Stimulated activated effector memory CD8-positive, alpha-beta T cell treated with anti-CD3 and anti-CD28 coated beads, Interleukin-12 subunit alpha, Interleukin-12 subunit beta, amount 100 ng/mL, for 72 hours (primary cell): ENCODE measurements at places on chromosomes 5 and 9.

GRCh38 chr5:53601570-53601969 is 41.1 kb downstream of the NDUFS4 start:
- DNase-seq, result no peak

GRCh38 chr9:89278997-89279739 is 31.8 kb upstream of the CKS2 start:
- DNase-seq, result no peak

DNA sequence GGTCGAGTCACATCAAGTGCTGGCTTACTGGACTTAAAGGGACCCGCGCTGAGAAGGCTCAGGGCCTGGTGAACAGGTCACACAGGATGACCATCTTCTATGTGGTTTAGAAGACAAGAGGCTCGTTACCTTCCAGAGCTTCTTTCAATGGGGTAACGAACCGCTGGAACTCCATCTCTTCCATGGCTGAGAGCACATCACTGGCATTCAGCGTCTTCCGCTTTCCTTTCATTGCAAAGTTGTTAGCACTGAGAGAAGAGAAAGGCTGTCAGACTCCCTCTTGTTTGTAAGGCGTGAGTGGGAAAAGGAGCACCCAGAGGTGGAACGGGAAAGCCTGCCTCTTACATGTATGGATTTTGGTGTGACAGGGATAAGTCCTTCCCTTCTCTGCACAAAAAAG is 994 bp downstream of the POLE3 start:
- no peak for DNase-seq

- no peak for DNase-seq
Observed at GRCh38 chr5:151251001-151251551, 1.9 kb upstream of the GM2A start.

DNA sequence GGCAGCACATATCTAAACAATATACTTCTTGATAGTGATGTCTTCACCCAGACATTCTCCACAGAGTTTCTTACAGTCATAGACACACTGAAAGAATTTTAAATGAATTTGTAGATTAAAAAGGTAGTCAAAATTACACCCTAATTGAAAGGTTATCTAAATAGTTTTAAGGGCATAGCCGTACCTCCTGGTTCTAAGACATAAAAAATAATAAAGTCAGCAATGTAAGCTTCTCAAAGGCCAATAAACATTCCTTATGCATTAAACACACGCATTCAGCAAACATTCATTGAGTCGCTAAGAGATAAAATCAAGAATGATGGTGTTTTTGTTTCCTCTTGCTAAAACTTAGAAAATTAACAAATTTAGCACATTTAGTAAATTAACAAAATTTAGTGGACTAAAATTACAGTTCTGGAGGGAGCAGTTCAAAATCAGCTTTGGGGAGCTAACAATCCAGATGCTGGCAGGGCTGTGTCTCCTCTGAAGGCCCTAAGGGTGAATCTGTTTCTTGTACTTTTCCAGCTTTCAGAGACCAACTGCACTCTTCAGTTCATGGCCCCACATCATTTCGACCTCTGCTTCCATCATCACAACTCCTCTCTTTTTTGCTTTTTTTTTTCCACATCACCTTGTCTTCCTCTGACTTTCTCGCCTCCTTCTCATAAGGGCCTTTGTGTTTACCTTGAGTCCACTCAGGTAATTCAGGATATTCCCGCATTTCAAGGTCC is 516.5 kb downstream of the DNAH5 start:
- DNase-seq, result no peak

DNA sequence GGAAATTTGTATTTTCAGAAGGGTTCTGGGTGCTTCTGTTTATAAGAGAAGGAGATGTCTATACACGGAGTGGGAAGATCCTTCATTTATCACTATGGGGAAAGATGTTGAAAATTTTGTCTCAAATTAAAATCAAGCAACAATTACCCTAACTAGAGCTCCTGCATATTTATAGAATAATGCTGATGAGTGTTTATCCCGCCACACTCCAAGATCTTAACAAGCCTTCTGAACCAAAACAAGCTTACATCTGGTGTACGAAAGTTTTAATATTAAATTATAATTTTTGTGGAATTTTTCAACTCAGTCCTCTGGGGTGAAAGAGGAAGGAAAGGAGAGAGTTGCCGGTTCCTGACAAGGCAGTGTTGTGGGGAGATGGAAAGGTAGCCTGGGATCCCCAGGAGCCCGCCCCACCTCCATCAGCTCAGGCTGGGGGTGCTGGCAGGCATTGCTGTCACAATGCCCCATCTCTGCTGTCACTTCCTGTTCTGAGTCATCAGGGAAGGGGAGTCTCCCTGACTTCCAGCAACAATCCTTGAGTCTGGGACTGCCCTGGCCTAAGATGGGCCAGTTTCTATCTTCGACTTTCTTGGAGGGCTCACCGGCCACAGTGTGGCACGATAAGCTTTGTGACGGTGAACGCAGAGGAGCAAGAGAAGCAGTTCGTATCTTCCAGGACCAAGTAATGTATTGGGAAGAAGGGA is 64.5 kb downstream of the ERAP1 start:
- no peak for DNase-seq

- DNase-seq, result no peak
Observed at GRCh38 chr5:146338774-146339714, at the start of gene POU4F3. POU4F3 (plus strand) TSS chr5:146338839; CDS start chr5:146339113, 274 bp downstream.

GRCh38 chr9:89710697-89711096 is 105.9 kb downstream of the GADD45G start:
- no peak for DNase-seq

DNA sequence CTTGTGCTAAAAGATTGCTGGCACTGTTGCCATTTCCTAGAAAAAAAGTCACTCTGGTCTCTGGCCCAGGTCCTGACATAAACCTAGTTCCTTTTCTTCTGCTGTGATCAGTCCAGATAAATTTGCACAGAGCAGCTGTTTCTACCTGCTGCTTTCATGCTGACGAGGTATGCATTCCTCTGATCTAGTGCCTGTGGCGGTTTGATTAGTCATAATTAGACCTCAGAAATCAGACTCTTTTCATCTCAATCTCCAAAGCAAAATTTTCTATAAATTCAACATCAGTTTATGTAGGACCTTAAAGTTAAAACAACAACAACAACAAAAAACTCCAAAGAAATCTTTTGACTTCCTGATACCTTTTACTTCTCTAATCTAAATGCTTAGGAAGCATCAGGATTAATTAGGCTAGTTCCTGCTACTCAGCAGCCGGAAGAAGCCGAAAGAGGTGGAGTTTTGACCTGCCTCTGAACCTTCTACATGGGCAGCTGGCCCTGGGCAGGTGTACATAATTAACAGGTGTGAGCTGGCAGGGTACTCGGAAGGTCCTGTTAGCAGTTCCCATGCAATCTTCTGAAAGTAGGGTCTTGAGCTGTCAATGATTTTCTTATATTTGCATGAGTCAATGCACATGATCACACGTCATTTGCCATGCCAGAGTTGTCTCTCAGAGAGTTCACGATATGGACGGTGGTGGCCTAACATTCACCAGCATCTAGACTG is 83.3 kb upstream of the CCDC112 start:
- DNase-seq, result no peak

DNA sequence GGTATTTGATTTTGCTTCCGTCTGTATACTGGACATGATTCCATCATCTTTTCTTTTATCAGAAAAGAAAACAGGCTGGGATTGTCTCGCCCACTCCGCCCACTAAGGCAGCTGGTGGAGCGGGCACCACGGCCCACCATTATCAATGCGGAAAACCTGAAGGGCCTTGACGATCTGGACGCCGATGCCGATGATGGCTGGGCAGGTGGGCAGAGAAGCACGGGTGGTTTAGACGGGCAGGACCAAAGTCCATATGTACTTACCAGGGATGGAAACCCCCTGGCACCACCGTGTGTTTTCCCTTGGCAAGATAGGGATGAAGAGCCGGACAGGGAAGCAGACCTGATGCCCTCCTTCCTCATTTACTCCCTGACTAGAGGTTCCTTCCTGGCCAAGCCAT is 53.7 kb downstream of the PRRC2B start:
- DNase-seq, result no peak

DNA sequence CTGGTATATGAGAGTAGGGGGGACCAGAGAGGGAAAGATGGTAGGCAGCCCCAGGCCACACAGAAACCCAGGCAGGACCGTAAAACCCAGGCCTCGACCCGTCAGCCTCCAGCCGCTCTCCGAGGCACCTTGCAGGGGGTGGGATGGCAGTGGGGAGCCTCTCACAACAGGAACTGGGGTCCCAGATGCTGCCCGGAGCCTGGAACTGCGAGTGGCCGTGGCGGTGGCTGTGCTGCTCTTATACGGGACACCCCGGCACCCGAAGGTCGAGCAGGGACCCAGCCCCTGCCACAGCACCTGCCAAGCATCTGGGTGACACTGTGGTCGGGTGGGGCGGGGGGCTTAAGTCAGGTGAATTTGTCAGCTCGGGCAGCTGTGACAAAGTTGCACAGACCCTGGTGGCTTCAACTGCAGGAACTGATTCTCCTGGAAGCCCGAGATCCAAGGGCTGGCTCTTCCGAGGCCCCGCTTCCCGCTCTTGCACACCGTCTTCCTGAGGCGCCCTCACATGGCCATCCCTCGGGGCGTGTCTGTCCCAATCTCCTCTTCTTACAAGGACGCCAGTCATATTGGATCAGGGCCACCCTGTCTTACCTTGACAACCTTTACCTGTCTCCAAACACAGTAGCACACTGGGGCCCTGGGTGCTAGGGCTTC is 47.6 kb upstream of the EGFL7 start:
- no peak for DNase-seq

DNA sequence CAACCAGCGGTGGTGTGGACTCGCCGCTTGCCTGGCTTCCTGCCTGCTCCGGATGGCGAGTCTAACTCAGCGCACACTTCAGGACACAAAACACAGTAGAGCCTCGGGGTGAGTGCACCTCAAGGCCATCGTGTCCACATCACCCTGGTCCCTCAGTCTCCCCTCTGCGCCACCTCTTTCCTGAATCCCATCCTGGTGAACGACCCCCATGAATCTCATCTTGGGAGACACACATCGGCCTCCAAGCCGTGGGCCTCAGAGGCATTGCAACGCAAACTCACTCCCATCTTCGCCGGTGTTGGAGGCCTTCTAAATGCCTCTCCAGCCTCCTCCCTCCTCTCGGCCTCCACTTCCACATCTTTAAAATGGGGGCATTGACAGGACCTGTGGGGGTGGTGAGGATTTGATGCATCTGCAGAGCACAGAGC is 124.3 kb downstream of the COL23A1 start:
- no peak for DNase-seq

GRCh38 chr5:39455645-39456044 is 30.9 kb upstream of the DAB2 start:
- DNase-seq, result no peak

DNA sequence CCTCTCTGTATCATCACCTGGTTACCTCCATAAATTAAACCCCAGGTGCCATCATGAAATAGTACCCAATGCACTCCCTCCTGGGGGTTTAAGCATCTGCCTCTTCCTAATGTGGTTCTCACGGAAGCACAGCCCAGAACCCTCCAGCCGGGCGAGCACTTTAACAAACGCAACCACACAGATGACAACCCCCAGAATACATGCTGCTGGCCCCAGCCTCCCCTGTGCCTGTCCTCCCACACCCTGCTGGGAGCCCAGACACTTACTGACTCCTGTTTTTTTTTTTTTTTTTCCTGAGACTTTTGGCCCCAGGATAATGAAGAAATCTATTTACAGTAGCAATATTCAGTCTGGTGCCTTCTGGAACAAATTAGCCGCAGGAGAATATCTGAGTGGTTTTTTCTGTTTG is 50.0 kb upstream of the COL5A1 start:
- no peak for DNase-seq

DNA sequence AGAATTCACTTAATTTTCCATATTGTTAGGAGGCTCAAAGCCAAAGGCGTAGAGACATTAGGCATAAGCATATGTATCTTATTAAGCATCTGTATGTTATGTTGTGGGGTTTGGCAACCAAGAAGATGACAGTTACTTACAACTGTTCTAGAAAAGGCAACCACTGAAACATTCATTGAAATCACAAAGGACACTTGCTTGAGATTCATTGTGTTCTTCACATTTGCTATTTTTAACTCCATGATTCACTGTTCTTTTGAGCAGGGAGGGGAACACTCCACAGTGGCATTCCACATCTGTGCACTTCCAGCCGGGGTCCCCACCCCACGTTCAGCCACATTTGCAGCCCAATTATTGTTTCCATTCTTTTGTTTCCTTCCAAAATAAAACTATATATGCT is 107.1 kb downstream of the PALM2AKAP2 start:
- DNase-seq, result no peak

- DNase-seq, result no peak
Observed at GRCh38 chr5:133751846-133752245, 139.5 kb upstream of the FSTL4 start.

DNA sequence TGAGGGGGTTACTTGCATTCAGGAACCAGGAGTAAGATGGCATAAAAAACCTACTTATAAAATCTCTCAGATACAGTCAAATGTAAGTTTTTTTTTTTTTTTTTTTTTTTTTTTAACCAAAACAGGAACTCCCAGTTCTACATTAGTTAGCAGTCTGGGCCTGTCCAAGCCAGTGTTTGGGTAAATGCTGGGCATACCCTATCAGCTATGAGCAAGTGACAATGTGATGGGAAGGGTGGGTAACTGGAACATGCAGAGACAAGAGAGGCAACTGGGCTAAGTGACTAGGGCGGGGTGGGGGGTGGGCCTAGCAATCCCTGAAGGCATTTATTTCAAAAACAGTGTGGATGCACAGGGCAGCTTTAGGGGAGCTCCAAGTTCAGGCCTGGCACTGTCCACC is 2.3 kb downstream of the NMRK1 start:
- no peak for DNase-seq

DNA sequence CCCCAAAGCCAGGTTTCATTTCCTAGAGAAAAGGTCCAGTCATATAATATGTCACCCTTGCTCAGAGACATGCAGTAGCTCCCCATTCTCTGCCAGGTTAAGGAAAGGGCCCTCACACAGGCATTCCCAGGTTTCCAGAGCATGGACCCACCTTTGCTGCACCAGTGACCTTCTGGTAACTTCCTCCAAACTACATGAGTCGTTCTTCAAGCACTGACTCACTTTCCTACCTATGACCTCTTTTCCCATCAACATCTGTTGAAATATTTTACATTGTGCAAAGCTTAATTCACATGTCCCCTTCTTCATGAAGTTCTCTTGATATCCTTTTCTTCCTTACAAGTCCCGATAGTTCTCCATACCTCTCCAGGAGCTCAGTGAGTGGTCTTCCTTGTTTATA is 25.9 kb downstream of the SH3TC2 start:
- DNase-seq, result no peak

- DNase-seq, result no peak
Observed at GRCh38 chr9:114655689-114656088, 1.9 kb downstream of the TEX53 start.

DNA sequence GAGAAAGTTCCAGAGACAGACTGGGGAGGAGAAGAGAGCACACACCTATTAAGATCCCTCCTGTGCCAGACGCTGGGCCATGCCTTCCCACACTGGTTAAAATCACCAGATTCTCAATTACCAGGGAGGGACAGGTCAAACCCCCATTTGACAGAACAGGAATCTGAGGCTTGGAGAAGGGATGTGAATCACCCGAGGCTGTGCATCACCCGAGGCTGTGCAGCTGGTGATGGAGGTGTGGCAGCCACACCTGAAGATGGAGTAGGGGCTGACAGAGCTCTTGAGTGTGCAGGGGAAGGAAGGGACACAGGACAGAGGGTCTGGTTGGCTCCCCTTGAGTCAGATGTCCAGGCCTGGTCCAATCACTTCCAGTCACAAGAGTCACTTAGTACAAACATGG is 70.6 kb downstream of the LMX1B start:
- no peak for DNase-seq

GRCh38 chr5:151682751-151683331 is 3.9 kb downstream of the SPARC start:
- DNase-seq, result no peak
